Kidney (tissue), 22 donors: ENCODE measurements at places on chromosomes 6 and 20.

DNA sequence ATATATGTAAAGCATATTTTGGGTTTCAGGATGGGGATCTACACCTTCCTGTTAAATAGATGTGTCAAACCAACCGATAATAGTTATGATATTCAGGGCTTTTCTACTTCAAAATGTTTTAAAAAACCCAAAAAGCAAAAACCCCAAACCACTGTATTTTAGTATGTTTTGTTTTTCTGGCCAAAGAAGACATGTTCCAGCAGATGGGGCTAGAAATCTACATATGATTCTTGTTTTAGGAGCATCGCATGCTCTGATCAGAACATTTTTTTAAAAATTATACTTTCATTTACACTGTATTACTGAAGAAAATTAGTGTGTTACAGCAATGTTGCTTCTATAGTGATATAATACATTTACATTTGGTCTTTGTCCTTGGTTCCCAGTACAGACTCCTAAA is 11.0 kb downstream of the RMND1 start:
- peak overlapping the region; percentile 28 for H3K27ac ChIP-seq
- no peak for DNase-seq
- H3K27me3 ChIP-seq = no peaks in the 10 kb centered on the region
- H3K4me1 ChIP-seq = peaks cover 3% of the 10 kb centered on the region

DNA sequence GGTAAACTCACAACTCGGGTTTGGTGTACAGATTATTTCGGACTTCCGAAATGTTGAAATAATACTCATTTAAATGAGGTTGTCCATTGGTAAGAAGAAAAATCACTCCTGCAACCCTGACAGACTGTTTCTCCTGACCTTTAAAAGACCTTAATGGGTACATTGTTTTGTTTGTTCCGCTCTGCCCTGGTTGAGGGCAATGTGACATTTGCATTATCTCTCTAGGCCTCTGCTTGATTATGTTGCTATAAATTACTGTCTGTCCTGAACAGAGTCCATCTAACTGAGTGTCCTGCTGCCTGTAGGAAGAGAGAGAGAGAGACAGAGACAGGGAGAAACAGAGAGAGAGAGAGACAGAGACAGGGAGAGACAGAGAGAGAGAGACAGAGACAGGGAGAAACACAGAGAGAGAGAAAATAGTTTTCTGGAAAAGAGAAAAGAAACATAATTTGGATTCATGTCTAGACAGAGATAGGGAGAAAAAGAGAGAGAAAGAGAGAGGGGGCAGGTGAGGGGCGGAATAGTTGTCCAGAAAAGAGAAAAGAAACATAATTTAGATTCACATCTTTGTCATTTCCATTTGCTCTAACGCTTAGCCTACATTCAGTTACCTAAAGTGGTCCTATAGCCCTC is 83.2 kb downstream of the SHLD1 start:
- peaks cover 5% of the 10 kb centered on the region for H3K4me1 ChIP-seq
- H3K27me3 ChIP-seq = no peaks in the 10 kb centered on the region
- no peak for DNase-seq
- H3K4me3 ChIP-seq = no peak overlapping the region

DNA sequence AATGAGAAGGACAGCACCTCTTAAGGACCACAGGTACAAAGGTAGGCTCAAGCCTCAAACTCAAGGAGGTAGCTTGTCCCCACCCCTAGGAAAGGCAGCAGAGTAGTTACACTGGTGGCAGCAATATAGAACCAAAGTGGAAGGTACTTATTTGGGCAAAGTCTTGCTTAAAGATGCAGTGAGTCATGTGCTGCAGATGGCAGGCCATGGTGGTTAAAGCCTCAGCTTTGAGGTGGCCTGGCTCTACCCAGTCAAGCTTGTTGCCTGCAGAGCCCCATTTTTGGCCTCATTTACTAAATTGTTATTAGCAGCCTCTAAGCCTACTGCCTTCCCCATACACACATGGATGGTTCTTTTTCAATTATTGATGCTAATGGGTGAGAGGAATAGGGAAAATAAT is 146.0 kb downstream of the ELOVL4 start:
- no peak overlapping the region for H3K4me3 ChIP-seq
- DNase-seq = no peak
- no peaks in the 10 kb centered on the region for H3K27me3 ChIP-seq
- no peaks in the 10 kb centered on the region for H3K4me1 ChIP-seq

DNA sequence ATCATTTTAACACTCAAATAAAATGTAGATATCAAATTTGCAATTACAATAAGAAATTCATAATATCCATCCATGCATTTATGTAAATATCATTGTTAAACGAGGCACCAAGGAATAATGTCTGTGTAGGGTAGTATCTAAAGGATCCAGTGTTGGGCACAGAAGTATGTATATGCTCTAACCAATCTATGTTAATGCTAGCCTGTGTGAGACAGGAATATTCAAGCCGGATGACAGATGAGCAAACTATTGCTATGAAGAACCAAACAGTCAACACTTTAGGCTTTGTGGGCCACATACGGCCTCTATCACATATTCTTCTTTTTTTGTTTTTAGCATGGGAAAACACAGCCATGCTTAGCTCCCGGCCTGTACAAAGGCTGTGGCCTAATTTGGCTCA is 45.0 kb downstream of the HUS1B start:
- DNase-seq = no peak
- no peak overlapping the region for H3K4me3 ChIP-seq
- H3K27me3 ChIP-seq = no peaks in the 10 kb centered on the region

DNA sequence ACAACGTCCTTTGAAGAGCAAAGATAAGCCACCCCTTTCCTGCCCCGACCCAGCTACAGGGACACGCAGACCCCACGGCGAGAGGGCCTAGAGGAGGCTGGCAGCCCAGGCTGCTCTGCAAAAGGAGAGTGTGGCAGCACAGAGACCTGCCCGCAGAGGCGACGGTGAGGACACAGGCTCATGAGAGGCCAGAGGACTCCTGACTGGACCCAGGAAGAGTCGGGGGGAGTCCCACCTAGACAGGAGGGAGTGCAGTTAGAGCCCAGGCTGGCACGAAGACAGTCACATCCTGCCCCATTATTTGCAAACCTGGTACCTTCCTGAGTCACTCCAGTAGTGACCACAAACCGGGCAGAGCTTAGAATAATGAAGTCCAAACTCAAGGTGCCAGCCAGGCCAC is 227.7 kb upstream of the CDH4 start:
- H3K27me3 ChIP-seq = no peaks in the 10 kb centered on the region
- no peaks in the 10 kb centered on the region for H3K36me3 ChIP-seq
- H3K4me3 ChIP-seq = no peak overlapping the region
- H3K27ac ChIP-seq = no peak overlapping the region

- no peaks in the 10 kb centered on the region for H3K27me3 ChIP-seq
- no peak overlapping the region for H3K27ac ChIP-seq
- peak overlapping the region; percentile 82 for H3K4me3 ChIP-seq
- peak; percentile 88 for DNase-seq
Measured at GRCh38 chr6:111872401-111873177, 663 bp downstream of the FYN start.
